T-helper 2 cell treated with Interferon-gamma antibody and Interleukin-4, amounts not matched to agents 5 μg/mL and 100 μg/mL, for 36 hours (primary cell): ENCODE measurements at places on chromosomes 13 and 19.

DNA sequence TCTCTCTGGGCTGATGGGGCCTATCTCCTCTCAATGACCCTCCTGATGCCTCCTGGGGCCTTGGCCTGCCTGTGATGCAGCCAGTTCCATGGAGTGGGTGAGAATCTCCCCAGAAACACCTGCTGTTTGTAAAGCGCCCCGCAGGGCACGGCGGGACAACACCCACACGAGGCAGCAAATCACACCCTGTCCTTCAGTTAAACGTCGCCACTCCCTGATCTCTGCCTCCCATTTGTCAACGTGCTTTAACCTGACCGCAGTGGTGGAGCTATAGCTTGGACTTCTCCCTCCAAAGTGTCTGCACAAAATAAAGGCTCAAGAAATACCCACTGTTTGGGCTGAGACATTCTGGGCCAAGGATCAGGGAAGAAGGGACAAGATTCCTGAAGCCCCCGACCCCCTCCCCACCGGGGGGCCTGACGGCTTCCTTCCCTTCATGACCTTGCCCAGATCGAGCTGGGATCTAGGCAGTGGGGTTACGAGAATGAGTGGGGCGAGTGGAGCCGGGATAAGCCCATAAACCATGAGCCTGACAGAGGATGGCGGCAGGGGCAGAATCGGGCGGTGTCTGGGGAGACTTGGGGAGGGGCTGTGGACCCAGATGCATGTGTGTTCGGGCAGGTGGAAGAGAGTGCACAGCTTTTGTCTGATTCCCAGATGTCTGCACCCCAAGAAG, 8.0 kb downstream of the MYDGF start:
- DNase-seq, result no peak

DNA sequence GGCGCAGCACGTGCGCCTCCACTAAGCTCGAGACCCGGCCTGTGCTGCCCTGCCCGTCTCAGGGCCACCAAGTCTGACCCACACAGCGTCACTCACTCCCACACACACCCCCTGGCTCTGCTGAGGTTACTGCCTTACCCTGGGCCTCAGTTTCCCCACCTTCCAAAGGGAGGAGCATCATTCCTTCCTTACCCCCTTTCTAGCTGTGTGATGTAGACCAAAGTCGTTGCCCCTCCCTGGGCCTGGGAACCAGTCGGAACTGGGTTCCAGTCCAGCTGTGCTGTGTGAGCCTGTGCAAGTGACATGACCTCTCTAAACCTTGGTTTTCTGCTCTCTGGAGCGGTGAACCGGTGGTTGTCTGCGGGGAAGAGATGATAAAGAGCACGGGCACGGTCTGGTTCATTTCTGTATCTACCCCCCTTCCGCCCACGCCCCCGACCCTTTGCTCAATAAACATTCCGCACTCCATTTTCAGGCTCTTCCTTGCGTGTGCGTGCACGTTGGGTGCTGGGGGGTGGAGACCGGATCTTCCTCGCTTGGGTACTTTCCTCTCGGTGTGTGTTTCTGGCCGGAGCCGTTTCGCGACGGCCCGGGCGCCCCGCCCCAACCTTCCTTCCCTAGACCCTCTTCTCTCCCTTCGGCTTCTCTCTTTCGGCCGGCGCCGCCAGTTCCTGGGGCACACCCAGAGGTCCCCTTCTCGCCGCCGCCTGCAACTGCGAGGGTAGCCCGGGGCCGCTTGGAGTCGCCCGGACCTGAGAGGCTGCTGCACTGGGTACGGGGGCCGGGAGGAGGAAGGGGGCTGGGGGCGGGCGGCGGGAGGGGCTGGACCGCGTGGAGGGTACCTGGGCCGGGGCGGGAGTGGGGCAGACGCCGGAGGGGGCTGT, at the start of gene ZNF581:
Gene ZNF581 (plus strand): TSS at position 647 of the 884 bp plus-strand sequence. CDS start 923 bp downstream, outside the sequence.
- peak; percentile 83 for DNase-seq

- no peak for DNase-seq
These were observed 5.2 kb upstream of the CEBPG start for GRCh38 chr19:33368074-33368864.

DNA sequence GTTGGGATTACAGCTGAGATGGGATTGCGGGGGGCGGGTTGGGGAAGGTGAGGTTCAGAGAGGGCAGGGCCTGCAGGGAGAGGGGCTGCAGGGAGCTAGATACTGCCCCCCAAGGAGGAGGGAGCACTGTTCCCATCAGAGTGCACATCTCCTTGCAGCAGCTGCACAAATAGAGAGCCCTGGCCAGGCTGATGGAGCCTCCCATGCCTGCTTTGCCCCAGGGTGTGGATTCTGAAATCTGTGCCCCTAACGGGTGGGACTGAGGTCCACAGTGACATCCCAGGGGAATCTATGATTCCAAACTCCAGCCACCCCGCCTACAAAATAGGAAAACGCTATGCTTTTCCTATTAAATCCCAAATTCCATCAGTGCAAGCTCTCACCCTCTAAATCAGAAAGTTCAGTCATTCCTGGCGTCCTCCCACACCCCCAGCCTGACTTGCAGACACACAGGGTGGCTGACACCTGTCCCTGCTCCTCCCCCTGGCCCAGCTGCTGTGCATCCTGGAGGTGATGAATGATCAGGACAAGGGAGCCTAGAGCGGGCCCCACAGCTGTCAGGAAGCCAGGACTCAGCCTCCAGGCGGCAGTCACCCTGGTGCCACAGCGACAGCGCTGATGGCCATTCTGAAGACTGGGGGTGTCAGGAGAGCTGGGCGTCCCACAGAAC, 6.3 kb upstream of the CEACAM21 start:
- DNase-seq, result no peak

DNA sequence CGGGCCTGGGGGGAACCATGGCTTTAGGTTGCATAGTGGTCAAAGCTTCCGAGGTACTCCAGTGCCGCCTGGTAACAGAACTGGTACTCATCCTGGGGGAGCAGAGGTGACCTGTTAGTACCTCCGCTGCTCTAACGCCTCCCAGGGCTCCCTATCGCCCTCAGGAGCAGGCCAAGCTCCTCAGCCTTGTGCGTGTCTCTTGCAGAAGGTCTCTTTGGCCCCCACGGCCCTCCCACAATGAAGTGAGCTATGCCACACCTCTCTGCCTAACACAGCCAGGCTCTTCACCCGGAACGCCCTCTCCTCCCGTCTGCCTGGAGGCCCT, 133.9 kb downstream of the PTPRS start:
- DNase-seq, result no peak

- DNase-seq, result no peak
These were observed 582.2 kb downstream of the FGF9 start for GRCh38 chr13:22253107-22253506.

DNA sequence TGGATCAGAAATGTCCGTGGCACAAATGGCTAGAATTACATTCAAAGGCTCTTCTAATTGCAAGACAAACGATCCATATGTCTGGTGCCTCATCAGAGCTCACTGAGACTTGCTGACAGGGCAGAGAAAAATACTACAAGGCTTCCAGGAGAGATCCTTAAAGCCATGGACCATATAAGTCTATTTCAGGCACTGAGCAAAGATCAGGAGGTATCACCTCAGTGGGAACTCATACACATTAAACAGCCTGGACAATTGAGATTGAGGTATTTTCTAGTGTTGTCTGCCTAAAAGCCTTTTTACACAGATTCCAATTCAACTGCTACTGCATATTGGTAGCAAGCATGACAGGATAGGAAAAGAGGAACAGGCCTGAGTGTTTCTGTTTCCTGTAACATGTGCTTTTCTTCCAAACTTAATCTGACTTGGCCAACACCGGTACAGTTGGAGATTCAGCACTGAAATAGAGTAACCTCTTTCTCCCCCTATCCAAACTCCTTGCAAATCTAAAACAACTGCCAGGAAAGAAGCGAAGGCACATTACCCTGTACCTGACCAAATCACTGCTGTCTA, 65.9 kb downstream of the SERP2 start:
- no peak for DNase-seq

DNA sequence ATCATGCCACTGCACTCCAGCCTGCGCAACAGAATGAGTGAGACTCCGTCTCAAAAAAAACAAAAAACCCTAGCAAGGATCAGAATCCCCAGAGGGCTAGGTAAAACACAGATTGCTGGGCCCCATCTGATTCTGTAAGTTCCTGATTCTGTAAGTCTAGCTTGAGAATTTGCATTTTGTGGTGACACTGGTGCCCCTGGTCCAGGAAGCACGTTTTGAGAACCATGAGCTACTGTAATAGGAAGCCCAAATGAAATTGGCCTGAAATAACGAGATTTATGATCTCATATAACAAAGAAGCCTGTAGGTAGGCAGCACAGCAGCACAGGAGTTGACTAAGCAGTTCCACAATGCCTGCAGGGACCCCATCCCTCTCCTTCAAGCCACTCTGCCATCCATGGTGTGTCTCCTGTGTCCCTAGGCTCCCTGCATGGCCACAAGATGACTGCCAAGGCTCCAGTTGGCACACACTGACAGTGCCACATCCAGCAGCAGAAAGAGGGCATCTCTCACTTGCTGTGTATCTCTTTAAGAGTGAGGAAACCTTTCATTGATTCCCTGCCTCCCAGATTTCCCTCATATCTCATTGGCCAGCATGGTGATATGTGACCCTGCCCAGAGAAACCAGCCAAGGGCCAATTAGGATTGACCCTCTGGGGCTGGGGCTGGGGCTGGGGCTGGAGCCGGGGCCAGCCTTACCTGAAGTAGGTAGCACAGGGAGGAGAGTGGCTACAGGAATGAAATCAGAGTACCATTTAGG, 21.7 kb downstream of the SIPA1L3 start:
- no peak for DNase-seq

- peak; percentile 29 for DNase-seq
These were observed 35.8 kb upstream of the MEDAG start for GRCh38 chr13:30870049-30870884.

GRCh38 chr19:17025991-17026658, 485 bp downstream of the CPAMD8 start:
- DNase-seq, result no peak

GRCh38 chr13:90615236-90615635, 732.3 kb upstream of the MIR17HG start:
- DNase-seq, result no peak

GRCh38 chr13:94176561-94176960, 302.9 kb downstream of the DCT start:
- DNase-seq, result no peak

GRCh38 chr13:50699874-50700663, 143.4 kb downstream of the DLEU7 start:
- no peak for DNase-seq

- DNase-seq, result no peak
These were observed 8.4 kb upstream of the SIGLEC6 start for GRCh38 chr19:51539821-51540366.

DNA sequence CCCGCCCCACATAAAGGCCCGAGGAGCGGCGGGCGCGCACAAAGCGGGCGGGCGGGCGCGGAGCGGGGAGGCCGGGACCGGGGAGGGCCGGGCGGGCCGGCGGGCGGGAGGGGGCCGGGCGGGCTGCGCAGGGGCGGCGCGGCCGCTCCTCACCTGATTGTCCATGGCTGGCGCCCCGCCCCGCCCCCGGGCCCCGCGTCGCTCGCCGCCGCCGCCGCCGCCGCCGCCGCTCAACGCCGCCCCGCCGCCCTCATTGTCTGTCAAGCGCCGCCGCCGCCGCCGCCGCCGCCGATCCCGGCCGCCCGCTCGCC, 200 bp downstream of the MLLT1 start:
- no peak for DNase-seq

DNA sequence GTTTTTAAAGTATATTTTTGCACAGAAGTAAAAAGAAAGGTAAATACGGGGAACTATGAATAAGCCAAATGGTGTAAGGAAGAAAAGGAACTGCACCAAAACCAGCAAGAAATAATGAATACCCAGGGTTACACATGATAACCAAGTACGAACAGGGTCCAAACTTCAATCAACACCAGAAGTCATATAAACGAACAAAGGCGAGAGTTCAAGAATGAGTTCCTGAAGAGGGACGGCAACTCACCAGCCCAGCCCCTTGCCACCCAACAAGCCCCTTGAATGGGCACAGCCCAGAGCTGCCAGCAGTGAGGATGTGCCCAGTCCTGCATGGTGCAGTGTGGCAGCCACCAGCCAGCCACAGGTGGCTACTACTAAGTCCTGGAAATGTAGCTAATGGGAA, 132.1 kb downstream of the RNF17 start:
- DNase-seq, result no peak

- DNase-seq, result no peak
These were observed 58.3 kb downstream of the RGCC start for GRCh38 chr13:41515491-41516139.

DNA sequence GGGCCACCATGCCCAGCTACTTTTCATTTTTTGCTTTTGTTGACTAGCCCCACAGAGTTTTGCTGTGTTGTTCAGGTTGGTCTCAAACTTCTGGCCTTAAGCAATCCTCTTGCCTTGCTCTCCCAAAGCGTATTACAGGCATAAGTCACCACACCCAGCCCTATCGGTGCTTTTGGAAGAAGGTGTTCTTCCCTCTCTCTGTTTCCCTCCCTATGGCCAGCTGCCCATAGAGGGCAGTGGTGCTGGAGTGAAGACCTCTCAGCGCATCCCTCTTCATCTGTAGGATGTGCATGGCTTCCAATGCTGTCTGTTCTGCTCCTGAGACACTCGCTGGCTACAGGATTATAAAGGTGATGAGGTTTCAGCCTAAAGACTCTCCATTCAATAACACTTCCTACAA, 1.3 kb upstream of the CD22 start:
- DNase-seq, result no peak

DNA sequence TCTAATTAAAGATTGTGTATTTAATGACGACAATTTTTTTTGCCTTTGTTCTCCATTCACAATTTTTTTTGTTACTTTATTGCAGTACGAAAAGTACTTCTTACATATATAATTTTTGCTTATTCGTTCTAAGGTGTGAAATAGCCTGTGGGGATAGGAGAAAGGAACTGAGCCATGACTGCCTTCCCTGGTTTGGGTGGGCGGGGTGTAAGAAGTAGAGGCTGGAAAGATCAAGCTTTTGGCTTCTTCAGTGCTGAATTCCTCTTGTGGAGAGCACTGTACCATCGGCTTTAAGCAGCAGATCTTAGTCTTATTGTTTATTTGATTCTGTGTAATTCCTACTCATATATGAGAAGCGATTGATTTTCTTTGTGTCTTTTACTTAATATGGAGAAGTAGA, 115.8 kb downstream of the NBEA start:
- no peak for DNase-seq

GRCh38 chr19:12689012-12689411, 1.2 kb downstream of the GNG14 start:
- no peak for DNase-seq

- DNase-seq, result no peak
These were observed 361.6 kb downstream of the DLEU7 start for GRCh38 chr13:50481936-50482335.

DNA sequence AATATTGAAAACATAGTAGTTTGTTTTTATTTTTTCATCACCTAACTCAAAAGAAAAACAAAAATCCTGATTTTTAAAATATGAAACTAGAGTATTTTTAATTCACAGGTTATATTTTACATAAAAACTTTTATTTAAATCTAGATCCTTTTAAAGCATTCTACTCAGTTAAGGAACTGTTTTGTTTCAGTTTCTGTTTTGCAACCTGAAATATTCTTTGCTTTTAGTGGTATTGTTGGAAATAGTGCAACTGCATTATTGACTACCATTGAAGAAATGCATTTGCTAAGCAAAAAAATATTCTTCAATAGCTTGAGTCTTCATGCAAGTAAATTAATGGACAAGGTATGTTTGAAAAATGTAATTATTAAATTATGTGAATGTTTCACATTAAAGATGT, 43.8 kb downstream of the COG6 start:
- DNase-seq, result no peak
